ENCODE measurements at places on chromosomes 6 and 20. TPM values are rescaled to one million over a fixed set of nuclear protein-coding genes. Genes with fewer than 3 reads are reported as not detected.

- DNase-seq, result no peak
These were observed 12.4 kb downstream of the UQCC2 start for GRCh38 chr6:33699131-33699530.

DNA sequence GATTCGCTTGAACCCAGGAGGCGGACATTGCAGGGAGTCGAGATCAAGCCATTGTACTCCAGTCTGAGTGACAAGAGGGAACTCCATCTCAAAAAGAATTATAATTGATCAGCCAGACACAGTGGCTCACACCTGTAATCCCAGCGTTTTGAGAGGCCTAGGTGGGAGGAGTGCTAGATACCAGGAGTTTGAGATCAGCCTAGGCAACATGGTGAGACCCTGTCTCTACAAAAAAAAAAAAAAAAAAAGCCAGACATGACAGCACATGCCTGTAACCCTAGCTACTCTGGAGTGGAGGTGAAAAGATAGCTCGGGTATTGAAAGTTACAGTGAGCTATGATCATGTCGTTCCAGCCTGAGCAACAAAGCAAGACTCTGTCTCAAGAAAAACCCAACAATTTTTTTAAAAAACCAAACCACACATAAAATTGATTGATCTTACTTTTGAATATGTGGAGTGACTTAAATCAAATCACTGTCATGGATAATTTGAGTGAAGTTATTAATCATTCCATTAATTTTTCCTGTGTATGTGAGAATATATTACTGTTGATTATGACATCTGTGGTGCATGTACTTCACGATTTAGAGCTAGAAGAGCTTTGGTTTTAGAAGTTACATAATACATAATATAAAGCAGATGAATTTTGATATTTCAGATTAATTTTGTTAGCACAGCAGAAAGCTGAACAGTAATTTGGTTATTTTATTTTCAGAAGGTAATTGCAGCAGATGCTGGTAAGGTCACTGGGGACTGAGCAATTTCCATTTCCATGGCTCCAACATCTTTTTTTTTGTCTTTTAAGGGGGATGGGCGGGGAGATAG is 34.4 kb downstream of the NCOA7 start:
- no peak for DNase-seq

DNA sequence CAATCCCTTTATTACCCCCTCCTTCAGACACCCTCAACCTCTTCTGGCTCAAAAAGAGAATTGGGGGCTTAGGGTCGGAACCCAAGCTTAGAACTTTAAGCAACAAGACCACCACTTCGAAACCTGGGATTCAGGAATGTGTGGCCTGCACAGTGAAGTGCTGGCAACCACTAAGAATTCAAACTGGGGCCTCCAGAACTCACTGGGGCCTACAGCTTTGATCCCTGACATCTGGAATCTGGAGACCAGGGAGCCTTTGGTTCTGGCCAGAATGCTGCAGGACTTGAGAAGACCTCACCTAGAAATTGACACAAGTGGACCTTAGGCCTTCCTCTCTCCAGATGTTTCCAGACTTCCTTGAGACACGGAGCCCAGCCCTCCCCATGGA is 2.2 kb downstream of the TNF start:
- no peak for DNase-seq

DNA sequence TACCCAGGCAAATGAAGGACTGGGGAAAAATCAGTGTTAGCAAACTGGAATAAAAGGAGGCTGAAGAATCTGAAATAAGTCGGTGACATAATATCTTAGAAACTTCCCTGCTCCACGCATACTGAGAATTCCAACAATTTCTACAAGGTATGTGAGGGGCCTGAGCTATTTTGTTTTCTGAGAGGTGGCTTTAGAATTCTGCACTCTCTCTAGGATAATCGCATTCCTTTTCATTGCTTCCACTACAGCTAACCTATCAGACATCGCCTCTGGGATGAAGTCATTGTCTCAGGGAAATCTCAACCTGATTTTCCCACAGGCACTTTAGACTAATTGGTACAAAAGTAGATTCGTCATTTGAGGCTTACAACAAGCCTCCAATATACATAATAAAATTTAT is 740.8 kb downstream of the PHF3 start:
- no peak for DNase-seq

The AHI1 gene
- total RNA-seq, result 8.5 TPM
